Activated CD4-positive, alpha-beta T cell treated with anti-CD3 and anti-CD28 coated beads, Interleukin-2, amount 10 ng/mL, durations not matched to agents 24 days and 14 days (primary cell): ENCODE measurements at places on chromosomes 7 and 10. TPM values are rescaled to one million over a fixed set of nuclear protein-coding genes. Genes with fewer than 3 reads are reported as not detected.
A peak's percentile ranks its signal among the peaks of the same experiment; 100 is the strongest.

DNA sequence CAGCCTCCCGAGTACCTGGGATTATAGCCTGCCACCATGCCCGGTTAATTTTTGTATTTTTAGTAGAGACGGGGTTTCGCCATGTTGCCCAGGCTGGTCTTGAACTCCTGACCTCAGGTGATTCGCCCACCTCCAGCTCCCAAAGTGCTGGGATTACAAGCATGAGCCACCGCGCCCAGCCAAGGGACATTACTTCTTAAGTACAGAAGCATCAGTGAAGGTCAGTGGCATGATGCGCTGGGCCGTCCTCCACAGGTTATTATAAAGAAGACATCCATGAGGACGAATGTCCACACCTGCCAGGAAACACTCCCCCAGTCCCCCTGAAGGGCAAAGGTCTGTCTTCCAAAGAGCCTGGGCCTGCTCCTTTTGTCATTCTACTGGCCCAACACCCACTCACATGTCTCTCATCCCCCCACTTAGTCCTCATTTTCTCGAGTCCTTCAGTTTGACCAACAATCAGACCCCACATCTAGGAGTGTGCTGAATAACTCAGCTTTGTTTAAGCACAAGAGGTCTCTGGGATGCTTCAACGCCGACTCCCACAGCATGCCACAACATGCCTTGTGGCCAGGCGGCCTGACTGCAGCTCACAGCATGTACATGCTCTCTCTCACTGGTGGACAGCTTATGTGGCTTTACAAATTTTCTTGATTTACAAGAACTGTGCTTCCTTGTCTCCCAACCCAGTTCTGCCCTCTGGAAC, 73.0 kb downstream of the CTBP2 start:
- no peak for DNase-seq

DNA sequence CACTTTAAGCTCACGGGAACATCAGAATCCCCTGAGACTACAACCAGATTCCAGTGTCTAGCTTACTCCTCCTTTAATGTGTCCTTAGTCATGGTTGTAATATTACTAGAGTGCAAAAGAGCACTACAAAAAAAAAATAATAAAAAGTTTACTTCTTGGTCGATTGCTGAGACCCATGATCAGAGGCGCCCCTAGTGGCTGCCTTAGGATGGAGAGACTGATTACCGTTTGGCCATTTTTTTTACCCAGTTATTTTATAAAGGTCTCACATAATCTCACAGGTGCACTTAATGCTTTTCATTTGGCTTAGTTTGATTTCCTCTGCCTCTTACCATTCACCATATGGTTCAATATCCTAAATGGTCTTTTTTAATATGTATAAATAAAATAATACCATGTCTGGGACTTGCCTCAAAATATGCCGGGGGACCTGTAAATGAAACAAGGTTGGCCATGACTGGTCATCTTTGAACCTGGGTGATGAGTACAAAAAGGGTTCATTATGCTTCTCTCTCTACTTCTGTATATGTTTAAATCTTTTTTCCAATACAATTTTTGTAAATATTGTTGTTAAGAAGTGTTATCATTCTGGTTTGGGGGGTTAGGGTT, 331.5 kb upstream of the NFE2L3 start:
- DNase-seq, result no peak

DNA sequence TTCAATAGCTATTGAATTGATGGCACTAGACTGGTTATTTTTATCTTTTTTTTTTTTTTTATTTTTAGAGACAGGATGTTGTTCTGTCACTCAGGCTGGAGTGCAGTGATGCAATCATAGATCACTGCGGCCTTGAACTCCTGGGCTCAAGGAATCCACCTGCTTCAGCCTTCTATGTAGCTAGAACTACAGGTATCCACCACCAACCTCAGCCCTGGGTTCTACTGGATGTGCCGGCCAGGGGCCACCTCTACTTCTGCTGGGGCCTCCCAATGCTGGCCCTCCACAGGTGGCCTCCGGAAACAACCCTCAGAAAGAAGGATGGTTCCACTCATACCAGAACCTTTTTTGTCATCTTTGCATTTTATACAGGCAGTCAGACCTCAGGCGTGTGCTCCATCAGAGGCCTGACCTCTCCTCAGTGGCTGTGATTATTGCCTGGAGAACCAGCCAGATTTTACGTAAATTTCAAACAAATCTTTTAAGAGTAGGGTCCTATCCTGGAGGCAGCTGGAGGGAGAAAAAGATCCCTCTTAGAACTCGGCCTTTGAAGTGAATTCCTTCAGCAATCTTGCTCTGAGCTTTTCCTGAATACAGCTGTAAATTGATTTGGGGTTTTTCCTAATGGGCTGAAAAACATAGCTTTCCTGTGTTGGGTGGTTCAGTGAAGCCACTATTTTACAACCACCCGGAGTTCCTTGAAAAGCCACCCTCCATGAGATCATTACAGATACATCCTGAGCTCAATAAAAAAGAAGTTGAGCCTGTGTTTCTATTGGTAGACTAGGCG, 110.0 kb downstream of the SPAG6 start:
- DNase-seq, result peak; percentile 65

The DENND2A gene
- total RNA-seq, result not detected in 2 replicates

The CYP26C1 gene
- 0.07 and 0.12 TPM in 2 replicates for total RNA-seq

DNA sequence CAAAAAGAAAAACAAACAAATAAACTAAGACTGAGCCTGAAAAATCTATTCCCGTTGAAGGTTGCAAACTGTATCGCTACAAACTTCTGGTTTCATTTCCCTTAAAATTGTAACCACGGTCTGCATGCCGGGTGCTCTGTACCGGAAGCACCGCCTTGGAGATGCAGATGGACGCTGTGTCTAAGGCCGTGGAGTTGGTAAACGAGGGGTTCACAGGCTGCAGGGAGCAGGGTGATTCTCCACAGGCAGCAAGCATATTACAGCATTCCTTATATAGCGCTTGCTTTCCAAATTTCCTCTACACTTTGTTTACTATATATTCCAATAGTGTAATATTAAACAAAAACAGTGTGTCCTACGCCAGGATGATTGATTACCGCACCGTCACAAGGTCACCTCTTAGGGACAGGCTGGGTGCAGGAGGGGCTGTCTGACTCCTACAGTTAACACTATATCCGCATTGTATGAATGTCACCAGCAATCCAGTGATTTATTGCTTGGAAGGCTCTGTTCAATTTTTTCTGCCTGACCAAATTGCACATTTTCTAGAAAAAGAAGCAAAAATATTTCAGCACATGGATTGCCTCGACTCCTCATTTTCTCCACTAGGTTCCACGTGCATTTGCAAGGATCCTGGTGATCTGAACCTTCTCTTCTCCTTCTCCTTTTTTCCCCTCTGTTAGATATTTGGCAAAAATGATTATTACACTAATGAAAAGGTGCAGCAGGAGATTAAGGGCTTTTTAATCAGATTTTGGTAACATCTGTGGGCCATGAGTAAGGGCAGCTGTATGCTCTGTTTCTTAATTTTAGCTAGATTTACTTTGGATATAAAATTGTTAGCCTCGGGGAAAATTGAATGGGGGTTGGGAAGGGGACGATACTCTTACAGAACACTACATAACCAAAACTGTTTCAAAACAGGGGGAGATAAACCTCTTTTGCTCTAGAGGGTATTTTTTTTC, 325.8 kb upstream of the MGMT start:
- no peak for DNase-seq
